SJSA1 (cell line): ENCODE measurements at places on chromosomes 7 and 10.

DNA sequence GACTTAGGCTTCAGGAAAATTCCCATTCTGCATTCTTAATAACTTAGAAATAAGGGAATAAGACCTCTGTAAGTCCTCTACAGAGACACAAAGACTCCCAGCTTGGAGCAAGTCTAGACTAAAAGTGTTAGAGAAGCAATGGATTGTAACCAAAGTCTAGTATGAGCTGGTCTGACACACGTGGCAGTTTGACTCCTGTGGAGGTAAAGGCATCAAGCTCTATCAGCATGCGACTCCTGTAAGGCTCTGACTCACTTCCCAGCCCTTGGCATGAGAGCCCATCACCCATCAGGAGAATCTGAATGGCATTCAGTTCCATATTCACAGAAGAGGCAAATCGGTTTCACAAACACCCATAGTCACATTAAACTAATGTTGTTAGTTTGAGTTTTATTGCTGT, 4.4 kb upstream of the VSTM4 start:
- DNase-seq = no peak

- no peak for DNase-seq
Observed at GRCh38 chr10:124602121-124602561, 140.5 kb downstream of the LHPP start.

GRCh38 chr7:99449326-99449725, 10.6 kb downstream of the CPSF4 start:
- DNase-seq = no peak

DNA sequence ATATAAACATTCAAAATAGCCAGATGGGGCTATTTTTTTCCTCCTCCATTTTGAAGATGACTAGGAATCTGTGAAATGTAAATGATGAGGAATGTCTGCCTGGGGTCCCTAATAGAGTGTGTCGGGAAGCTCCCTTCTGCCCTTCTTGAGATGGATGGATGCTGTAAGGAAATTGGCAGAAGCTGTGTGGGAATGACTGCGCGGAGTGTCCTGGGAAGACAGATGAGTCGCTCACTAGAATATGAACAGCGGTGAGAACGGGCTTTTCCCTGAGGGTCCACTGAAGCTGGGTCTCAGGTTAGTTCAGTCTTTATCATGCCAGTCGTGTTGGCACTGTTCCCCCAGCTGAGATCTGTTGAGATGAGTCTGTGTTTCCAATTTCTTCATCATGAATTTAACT, 75.1 kb upstream of the PLPP4 start:
- DNase-seq = no peak

DNA sequence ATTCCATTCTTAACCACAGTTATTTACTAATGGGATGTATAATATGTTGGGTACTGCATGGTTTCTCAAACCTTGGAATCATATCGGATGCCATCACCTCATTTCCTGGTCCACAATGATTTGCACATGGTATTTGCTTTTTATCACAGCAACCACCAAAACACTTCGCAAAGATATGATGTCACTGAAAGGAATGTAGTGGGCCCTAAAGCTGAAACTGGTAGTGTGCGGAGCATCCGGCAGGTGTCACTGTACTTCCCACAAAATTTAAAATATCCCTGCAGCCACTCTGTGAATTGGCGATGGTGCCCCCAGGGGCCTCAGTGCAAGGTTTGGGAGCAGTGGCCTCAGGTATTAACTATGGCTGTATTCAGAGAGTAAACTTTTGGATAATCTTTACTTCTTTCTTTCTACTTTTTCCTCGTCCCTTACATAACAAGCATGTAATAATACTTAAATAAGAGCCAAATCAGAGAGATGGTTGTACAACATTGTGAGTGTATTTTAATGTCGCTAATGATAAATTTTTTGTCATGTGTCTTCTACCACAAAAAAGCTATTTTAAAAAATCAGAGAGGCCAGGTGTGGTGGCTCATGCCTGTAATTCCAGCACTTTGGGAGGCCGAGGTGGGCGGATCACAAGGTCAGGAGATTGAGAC, 66.2 kb downstream of the FAM241B start:
- DNase-seq = peak; percentile 51

- no peak for DNase-seq
Observed at GRCh38 chr10:118904286-118904685, 125.2 kb upstream of the NANOS1 start.

- no peak for DNase-seq
Observed at GRCh38 chr7:50220273-50220672, 84.2 kb upstream of the IKZF1 start.

DNA sequence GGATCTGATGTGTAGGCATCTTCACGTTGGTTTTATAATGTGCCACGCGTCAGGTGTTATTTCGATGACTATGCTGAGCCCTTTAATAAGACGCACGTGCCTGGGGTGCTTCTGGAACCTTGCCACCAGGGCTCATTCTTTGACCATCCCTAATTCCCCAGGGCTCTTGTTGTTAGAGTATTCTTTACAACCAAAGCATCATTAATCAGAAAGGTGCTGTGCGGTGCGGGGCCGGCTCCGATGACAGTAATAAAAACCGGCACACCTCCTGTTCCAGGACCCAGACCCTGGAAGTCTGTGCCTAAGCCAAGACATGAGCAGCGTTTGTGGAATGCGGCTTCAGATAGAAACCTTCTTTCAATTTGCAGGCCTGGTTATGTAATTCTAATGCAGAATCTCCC, 58.4 kb downstream of the MGMT start:
- no peak for DNase-seq

DNA sequence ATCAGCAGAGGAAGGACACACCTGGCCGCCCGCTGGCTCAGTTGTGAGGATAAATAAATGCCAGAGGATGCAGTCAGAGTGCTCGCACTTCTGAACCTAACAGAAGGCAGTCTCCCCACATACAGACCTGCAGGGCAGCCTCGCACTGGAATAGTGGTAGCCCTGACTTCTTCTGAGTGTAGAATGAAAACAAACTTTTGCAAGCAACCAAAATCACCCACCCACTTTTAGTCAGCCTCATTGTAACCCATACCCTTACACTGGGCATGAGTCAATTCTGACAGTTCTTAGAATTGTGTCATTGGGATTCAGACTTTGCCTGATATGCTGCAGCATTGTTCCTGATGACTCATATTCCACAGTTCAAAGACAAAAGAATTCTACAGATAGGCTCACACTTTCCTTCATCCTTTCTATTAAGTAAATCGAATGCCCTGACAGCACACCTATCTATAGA, 167.0 kb upstream of the CDK1 start:
- DNase-seq = peak; percentile 15

DNA sequence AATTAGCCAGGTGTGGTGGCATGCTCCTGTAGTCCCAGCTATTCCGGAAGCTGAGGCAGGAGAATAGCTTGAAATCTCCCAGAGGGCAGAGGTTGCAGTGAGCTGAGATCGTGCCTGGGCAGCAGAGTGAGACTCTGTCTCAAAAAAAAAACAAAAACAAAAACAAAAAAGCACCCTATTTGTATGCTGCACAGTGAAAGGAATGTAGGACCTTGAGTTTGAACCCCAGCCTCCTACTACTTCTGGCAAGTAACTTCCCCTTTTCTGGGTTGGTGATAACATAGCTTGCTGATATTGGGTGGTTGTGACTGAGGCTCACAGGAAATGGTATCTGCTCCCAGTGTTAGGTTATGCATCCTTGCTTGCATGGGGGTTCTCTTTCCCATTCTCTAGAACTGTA, 205.3 kb downstream of the BUB3 start:
- DNase-seq = no peak

- no peak for DNase-seq
Observed at GRCh38 chr10:98339799-98340198, 71.8 kb upstream of the LOXL4 start.

GRCh38 chr10:13525663-13526062, 3.2 kb downstream of the BEND7 start:
- no peak for DNase-seq
